ENCODE measurements at places on chromosomes 11 and 22.

GRCh38 chr11:35127619-35128018 lies 11.4 kb upstream of the CD44 start:
- no peak for DNase-seq

- DNase-seq, result no peak
These were observed 7.6 kb downstream of the NECTIN1 start for GRCh38 chr11:119721129-119722120.

GRCh38 chr22:44693756-44694155 lies 8.2 kb upstream of the PRR5 start:
- no peak for DNase-seq

DNA sequence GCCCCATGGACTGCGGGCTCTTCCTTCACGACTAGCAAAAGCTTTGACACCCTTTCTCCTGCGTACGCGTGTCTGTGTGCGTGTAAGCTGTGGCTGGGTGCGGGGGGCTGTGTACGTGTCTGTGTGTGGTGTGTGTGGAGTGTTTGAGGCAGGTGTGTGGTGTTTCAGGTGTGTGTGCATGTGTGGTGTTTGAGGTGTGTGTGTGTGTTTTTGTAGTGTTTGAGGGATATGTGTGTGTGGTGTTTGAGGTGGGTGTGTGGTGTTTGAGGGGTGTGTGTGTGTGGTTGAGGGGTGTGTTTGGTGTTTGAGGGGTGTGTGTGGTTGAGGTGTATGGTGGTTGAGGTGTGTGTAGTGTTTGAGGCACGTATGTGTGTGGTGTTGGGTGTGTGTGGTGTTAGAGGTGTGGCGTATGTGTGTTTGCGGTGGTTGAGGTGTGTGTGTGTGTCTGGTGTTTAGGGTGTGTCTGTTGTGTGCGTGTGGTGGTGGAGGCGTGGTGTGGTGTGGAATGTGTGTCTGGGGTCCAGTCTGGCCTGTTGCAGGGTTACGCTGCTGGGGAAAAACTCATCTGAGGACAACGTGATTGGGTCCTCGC lies 687 bp upstream of the ARSA start:
- no peak for DNase-seq

DNA sequence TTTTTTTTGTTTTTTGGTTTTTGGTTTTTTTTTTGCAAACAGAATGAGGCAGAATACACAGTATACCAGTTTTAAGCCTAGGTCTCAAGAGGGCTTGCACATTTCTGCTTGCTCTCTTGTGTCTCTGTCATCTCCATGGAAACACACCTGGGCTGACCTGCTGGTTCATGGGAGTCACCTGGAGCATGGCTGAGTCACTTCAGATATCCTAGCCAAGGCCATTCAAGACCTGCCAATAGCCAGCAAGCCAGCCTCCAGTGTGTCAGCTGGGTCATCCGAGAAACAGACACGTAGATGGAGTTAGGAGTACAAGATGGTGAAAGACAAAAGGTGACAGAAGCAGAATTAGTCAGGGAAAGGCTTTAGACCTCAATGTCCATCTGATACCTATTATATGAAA lies 124.2 kb upstream of the SEZ6L start:
- DNase-seq, result no peak

- DNase-seq, result no peak
These were observed 16.2 kb downstream of the POU2F3 start for GRCh38 chr11:120256178-120256577.

DNA sequence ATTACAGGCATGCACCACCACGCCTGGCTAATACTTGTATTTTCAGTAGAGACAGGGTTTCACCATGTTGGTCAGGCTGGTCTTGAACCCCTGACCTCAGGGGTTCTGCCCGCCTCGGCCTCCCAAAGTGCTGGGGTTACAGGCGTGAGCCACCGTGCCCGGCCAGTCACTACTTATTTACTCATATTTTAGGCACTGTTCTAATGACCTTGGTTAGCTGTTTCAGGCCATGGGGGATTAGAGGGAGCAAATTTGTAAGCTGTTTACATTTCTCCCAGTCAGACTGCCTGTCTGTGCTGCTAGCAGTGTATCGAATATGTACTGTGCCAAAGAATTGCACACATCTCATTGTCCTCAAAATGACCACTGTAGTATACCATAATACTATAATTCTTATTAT lies 32.7 kb upstream of the PACSIN2 start:
- DNase-seq, result no peak

- DNase-seq, result peak; percentile 37
These were observed 11.9 kb downstream of the HIPK3 start for GRCh38 chr11:33268945-33269540.

DNA sequence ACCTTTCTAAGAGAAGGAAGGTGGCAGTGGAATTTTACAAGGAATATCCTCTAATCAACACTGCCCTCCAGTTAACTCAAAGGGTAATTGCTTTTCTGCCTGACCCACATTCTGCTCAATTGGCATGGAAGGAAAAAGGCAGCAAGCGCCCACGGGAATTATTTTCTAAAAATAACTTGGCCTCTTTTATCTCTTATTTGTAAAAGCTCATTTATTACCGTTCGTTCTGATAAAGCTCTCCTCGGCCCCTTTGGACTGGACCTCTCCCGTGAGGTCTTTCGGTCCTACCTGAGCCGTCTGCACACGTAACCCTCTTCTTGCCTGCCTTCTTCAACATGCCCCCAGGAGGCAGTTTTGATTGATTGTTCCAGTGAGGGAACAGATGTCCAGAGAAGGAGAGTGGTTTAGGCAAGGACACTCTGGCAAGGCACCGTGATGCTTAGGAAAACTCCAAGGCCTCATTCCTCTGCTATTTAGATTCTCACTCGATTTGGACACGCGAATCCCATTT lies 53.2 kb upstream of the CRTAM start:
- no peak for DNase-seq

- no peak for DNase-seq
These were observed 45.5 kb downstream of the ENDOD1 start for GRCh38 chr11:95135155-95135554.

DNA sequence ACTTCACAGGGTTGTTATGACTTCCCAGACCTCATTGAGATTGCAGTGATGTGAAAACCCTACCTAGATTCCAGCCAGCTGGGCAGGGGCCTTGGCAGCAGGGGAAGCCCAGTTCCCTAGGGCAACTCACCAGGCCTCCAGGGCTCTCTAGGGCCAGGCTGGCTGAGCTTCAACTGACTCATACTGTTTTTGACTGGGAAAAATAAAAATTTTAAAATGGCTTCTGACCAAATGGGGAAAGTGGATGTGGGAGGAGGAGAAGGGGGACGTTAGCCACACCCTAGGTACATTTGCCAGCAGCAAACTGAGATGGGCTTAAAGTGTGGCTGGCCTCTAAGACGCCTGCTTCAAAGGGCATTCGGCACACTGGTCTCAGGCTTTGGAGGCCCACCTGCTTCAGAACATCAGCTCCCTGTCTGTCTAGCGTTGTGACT lies 39.0 kb downstream of the BMAL1 start:
- DNase-seq, result peak; percentile 57

GRCh38 chr11:70532066-70532440 lies 133.7 kb downstream of the CTTN start:
- DNase-seq, result no peak

- no peak for DNase-seq
These were observed 77.4 kb upstream of the WNT7B start for GRCh38 chr22:46054091-46055073.

DNA sequence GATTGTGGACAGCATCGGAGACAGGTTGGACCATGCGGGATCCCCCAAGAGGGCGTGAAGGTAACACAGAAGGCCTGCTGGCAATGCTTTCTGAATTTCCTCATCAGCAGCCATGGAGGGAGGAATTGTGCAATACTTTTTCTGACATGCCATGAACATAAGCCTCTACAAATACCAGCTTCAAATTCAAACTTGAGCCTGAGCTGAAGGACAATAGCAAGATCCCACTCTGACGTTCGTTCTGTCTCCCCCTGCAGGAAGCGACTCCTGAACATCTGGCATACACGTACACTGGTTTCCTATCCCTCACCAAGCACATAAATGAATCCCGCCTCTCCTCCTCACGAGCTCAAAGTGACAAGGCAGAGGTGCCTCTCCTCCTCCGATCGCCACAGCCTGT lies 312.2 kb downstream of the BRD1 start:
- DNase-seq, result no peak

- no peak for DNase-seq
These were observed 39.0 kb downstream of the CSNK2A3 start for GRCh38 chr11:11313902-11314692.

DNA sequence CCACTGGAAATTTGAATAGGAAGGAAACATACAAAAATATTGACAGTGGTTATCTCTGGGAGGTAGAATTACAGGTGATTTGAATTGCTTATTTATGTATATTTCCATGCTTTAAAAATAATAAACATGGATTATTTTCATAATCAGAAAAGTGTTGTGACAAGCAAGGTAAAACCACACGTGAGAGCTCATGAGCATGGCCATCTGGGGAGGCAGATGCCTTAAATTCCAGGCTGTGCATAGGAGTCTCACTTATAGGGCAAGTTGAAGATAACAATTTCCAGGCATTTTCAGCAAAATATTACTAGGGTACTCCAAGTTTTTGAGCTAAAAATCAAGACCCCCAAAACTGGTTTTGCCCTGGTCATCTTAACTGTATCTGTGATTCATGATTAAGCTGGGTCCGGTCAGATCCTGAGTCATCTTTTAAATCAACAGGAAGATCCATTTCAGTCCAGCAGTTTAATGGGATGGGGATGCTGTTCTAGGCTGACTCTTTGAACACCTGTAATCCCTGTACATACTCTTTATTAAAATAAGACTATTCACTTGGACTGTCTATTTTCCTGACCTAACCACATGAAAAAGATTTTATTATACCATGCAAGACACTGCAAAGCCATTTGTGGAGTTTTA lies 115.8 kb upstream of the NARS2 start:
- no peak for DNase-seq

- no peak for DNase-seq
These were observed 947.8 kb upstream of the CCDC90B start for GRCh38 chr11:84234011-84234410.

Data from HS-5 (cell line).